Right atrium auricular region (tissue), 2 donors: ENCODE measurements at places on chromosomes 5 and 9. TPM values are rescaled to one million over a fixed set of nuclear protein-coding genes. Genes with fewer than 3 reads are reported as not detected.
A peak's percentile ranks its signal among the peaks of the same experiment; 100 is the strongest.

DNA sequence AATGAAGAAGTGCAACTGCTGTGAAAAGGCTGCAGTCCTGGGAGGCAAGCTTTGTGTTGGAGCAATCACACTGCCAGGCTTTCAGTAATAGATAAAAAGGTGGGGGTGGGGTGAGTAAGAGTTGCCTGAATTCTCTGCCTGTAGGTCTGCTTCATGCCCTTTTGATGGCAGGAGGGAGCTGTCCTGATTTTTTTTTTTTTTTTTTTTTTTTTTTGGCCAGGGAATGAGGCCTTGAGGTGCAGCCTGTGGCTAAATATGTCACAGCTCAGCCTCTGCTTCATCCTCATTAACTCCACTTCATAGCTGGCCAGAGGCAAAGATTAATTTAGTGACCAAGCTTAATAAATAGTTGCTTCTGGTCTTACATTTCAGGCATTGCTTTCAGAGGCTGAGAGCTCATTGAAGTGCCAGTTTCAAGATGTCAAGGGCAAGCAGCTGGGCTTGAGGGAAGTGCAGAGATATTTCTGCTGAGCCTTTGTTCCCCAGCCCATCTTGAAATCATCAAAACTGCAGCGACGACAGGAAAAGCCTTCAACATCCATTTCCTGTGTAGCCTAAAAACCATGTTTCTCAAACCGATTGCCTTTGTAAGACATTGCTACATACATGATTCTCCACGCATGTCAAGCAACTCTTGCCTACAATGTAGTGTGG, 134.7 kb downstream of the MACIR start:
- DNase-seq: no peak

- DNase-seq: no peak
These were observed 69.0 kb upstream of the SNX2 start for GRCh38 chr5:122705851-122706250.

- DNase-seq: no peak
These were observed 22.2 kb downstream of the SLC46A2 start for GRCh38 chr9:112868461-112868860.

DNA sequence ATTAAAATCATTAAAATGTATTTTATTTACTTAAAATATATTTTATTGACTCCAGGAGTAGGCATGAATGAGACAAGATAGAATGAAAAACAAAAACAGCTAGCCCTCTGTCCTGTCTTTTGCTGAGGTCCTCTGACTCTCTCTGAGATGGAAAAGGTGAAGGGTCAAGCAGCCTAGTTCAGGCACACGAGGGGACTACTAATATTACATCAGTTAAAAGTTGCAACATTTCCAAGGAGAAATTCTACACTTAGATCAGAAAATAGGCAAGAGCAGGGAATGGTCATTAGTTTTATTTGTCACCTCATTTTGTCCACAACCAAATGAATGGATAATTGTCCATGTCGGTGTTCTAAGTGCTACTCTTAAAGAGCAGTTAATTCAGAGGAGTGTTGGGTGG, 148.5 kb downstream of the CDH10 start:
- no peak for DNase-seq

DNA sequence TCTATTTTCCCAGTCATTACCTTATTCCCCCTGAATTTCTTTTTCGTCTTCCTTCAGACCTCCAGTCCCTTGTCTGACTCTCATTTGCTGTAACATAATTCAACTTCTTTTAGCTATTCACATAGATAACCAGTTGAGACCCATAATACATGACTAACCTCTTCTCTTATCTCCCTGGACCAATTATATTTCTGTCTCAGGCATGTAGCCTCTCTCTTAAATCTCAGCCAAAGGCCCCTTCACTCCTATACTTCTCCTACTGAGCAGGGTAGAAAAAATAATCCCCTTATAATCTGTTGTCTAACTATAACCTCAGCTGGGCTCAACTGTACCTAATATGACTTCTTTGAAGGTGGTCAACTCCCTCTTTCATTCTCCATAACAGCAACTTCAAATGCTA, 20.9 kb downstream of the RANBP6 start:
- DNase-seq: no peak

GRCh38 chr5:125298746-125299379, 552.4 kb upstream of the ZNF608 start:
- DNase-seq: no peak

GRCh38 chr5:147689426-147689825, 93.1 kb downstream of the JAKMIP2 start:
- no peak for DNase-seq

- DNase-seq: no peak
These were observed 974.2 kb upstream of the CDH9 start for GRCh38 chr5:28012538-28012937.

GRCh38 chr9:63859475-63860215, 1425.4 kb downstream of the FOXD4L5 start:
- DNase-seq: no peak

- DNase-seq: no peak
These were observed 1162.5 kb upstream of the DMAC1 start for GRCh38 chr9:8962084-8962483.

- DNase-seq: no peak
These were observed 34.4 kb downstream of the KIF2A start for GRCh38 chr5:62340392-62340791.

DNA sequence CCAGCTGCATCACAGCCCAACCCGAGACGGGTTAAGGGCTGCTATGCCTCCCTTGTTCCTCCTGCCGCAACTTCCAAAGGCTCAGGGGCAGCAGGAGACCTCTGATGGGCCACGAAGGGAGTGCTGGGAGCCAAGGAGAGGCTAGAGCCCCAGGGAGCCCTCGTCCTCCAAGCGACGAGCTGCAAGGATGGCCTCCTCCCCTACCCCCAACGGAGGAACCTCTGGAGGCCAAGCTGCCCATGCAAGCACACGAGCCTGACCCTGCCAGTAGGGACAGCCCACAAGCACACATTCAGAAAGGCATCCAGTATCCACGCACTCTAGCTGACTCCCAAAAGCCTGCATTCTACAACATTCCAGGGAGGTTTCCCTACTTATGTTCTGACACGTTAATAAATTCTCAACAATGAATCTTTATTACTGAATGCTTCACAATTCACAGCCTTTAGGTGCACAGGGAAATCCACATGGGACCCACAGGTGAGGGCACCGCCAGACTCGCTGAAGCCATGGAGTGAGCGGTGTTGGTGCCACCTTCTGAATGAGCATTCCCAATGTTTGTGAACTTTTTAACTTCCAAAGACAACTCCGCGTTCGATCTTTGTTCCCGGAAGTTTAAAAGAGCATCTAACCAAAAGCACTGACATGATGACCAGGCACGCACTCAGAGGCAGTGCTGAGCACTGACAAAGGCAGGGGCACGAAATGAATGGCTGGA, 28.7 kb downstream of the IPPK start:
- DNase-seq: peak; percentile 52

DNA sequence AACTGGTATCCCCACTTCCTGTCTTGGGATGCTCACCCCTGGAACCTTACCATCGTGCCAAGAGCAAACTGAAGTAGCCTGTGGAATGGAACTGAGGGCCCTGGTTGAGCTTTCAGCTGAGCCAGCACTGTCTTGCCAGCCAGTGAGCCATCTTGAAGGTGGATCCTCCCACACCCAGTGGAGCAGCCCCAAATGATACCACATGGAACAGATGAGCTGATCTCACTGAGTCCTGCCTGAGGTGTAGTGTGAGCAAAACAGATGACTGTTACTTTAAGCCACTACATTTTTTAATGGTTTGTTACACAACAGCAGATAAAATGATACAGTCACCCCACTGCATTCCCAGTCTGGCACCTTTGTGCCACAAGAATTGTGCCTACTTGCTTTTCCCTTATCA, 2.2 kb upstream of the PCYOX1L start:
- DNase-seq: no peak

DNA sequence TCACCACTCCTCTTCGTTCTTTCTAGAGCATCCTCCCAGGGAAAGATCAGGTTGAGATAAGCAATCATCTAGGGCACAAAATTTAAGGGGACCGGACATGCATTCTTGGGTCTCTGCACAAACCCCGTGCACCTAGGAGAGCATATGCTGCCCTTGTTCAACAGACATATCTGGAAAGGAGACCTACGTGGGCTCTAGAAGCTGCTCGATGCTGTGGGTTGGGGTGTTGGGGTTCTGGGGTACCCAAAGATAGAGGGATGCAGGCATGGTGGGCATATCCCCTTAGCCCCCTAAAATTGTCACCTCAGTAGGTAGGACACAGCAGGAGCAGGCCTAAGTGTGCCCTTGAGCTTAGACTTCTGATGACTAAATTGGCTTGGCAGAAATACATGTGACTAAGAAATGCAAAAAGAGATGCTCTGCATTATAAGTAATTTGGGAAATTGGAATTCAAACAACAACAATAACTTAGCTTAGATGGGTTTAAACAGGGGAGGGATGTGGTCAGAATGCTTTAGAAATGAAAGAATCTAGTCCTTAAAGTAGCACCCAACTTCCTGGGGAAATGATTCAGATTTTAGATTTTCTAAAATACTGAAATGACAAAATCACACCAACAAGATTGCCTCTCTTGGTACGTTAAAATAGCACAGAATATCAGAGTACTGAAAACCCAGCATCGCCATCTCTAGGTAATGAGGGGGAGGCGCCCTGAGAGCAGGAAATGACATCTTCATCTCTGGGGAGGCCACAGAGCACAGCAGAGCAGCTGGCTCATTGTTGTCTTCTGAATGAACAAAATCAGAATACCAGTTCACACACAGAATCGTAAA, 172.3 kb downstream of the GNA14 start:
- DNase-seq: no peak

DNA sequence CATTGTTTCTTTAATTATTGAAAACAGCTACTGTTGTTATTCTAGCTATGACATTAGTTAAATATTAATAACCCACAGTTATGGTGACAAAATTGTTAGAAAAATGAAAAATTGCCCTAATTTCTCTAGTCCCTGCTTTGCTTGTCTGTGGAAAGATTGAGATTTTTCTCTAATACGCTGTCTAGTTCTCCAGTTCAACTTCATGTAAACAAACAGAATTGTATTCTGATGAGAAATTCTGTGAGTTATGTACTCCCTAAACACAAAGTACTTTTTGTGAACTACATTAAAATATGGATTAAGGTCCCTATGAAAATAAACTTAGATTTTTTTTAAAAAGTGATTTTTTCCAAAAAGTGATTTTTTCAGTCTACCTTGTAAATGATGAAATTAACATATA, 8.7 kb downstream of the SLF1 start:
- DNase-seq: no peak

GRCh38 chr5:72597456-72597948, 90.3 kb upstream of the ZNF366 start:
- DNase-seq: no peak

DNA sequence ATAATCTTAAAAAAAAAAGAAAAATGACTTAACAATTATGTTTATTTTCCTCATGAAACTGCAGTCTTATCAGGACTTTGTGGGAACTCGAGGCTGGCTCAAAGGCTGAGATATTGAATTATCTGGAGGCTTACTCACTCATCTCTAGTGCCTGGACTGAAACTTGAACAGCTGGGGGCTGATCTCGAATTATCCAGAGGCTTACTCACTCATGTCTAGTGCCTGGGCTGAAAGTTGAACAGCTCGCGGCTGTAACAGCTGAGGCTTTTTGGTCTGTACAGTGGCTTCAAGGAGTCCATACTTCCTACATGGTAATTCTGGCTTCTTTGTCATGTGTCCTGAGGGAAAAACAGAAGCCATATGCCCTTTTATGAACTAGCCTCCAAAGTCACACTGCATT, 371.9 kb downstream of the CETN3 start:
- DNase-seq: no peak

DNA sequence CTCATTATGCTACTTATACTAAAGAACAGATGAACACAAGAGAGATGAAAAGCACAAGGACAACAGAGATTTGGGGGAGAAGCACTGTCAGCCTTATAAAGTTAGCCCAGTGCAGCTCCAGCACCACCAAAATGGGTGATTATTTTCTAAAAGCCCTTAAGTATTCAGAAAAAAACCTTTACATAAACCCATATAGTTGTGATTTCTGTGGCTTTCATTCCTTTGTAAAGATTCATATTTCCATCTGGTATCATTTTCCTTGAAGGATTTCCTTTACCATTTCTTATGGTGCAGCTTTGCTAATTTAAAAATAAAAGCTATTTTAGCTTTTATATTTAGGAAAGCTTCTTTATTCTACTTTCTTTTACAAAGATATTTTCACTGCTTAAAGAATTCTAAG, 311.0 kb downstream of the TMEM167A start:
- no peak for DNase-seq

GRCh38 chr5:152511531-152512132, 106.6 kb upstream of the NMUR2 start:
- no peak for DNase-seq

- no peak for DNase-seq
These were observed 58.5 kb upstream of the ANXA1 start for GRCh38 chr9:73093016-73093739.

GRCh38 chr9:2173170-2173569, 158.0 kb downstream of the SMARCA2 start:
- no peak for DNase-seq

Gene PCDHGB7
- total RNA-seq: 10.5 TPM

Gene STPG3
- total RNA-seq: not detected

Gene GPR150
- not detected for total RNA-seq

Gene STK10
- total RNA-seq: 10.8 TPM

Gene DEPDC1B
- not detected for total RNA-seq

Gene PROB1
- 15.8 TPM for total RNA-seq

Gene SLC44A1
- 10.7 TPM for total RNA-seq

Gene PCDH12
- total RNA-seq: 8.8 TPM

Gene CYSRT1
- total RNA-seq: 0.85 TPM

Gene SOWAHA
- not detected for total RNA-seq

Gene C5
- 1.1 TPM for total RNA-seq

Gene NEUROG1
- total RNA-seq: not detected

Gene LECT2
- total RNA-seq: not detected

Gene C5orf58
- not detected for total RNA-seq
